ENCODE measurements at places on chromosomes 3 and 15.
A peak's percentile ranks its signal among the peaks of the same experiment; 100 is the strongest.

GRCh38 chr3:133979553-133979952 lies 50.2 kb downstream of the SLCO2A1 start:
- no peak for DNase-seq

DNA sequence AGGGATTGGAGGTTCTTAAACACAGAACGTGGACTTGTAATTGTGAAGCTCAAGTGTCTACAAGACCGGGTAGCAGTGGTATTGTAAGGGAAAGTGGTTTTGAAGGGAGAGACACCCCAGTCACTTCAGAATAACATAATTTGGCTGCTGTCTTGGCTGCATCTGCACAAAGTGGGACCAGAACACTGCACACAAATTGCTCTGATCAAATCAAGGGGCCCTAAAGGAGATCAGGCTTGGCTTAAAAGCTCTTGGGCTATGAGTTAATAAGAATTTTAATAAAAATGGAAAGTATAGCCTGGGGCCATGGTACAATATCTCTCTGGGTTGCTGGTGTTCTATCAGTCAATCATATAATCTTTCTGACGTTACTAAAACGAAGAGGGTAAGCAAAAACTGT lies 356.1 kb upstream of the ICE2 start:
- DNase-seq: no peak

DNA sequence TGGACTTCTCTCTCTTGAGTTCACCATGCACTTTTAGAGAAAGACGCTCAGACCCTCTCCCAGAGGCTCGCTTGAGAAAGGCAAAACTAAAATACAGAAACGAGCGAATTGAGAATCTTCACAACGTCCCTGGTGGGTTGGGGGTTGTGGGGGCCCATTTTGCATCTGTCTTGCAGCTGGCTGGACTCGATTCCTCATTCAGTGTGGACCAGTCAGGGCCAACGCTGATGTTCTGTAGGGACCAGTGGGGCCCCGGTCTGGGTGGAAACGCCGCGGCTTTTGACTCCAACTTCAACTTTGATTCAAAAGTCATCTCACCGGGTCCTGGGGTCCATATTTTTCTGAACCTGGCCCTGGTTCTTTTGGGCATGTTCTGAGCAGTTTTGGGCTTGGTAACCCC lies 68.1 kb downstream of the SLC6A6 start:
- no peak for DNase-seq

DNA sequence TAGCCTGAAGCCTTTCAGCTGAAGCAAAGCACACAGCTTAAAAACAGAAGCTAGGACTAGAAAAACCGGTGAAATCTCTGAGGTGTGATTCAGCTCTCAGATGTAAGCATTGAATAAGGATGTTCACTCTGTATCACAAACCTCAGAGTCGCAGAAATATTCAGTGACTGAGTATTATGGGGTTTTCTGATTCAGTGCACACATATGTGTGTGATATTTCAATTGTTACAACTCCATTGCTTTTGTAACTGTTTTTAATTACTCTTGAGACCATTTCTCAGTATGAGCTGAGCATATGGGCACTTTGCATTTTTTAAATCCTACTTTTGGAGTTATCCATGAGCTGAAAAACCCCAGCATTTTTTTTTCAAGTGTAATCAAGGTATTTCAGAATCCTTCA lies 868.8 kb downstream of the NTRK3 start:
- no peak for DNase-seq

- DNase-seq: no peak
These were observed 82.1 kb downstream of the VPS8 start for GRCh38 chr3:184894051-184894450.

DNA sequence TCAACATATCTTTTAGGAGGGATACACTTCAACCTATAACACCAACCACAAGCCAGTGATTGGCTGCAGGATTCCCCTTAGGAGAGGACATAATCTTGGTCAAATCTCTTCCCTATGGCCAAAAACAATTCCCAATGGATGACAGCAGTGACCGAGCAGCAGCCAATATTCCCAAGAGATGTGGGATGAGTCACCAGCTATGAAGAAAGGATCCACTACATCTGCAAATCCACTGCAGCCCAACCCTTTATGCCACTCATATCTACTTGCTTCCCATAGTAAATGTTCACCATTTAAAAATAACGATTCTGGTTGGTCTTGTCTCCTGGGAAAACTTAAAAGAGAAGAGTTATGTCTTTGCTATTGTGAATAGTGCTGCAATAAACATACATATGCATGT lies 4.5 kb upstream of the IQCF5 start:
- DNase-seq: no peak

GRCh38 chr15:27871078-27871901 lies 227.8 kb downstream of the OCA2 start:
- DNase-seq: no peak

DNA sequence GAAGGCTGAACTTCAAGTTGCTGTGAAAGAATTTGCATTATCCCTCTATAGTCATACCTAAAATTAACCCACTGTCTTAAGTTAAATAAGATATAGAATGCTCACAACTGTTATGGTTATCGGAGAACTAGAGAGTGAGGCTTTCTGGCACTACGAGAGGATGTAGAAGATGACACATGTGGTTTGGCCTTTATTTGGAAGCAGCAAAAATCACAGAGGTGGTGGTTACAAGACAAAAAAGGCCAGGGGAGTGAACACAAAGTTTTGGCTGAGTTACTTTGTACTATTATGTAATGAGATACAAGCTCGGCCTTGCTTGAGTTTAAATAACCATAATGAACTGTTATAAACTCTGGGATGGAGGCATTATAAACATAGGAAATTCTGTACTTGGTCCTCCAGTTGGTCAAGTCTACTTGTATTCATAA lies 78.3 kb upstream of the ICE2 start:
- no peak for DNase-seq

GRCh38 chr15:93235926-93236780 lies 147.1 kb upstream of the RGMA start:
- DNase-seq: no peak

- DNase-seq: no peak
These were observed 61.3 kb downstream of the TBL1XR1 start for GRCh38 chr3:177135841-177136492.

DNA sequence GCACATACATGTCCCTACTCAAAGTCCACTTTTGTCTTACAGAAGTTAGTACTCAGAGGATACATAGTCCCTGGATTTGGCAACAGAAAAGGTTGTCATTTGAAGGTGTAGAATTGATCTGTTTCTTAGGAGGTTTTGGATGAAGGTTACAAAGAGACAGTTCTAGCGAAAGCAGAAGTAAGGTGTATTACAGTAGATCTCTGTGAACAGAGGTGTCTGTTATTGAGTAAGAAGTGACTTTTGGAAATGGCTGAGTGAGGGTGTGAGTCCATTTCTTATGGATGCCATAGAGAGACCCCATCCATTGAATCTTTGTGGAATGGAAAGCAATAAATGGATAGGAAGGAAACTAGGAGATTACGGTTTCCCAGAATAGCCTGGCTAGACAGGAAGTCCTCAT lies 5.6 kb downstream of the ZNF662 start:
- DNase-seq: no peak

- peak; percentile 39 for DNase-seq
These were observed 62.7 kb downstream of the EOMES start for GRCh38 chr3:27659279-27660021.

- DNase-seq: no peak
These were observed 103.1 kb upstream of the BCL6 start for GRCh38 chr3:187848401-187848800.

GRCh38 chr15:100934726-100935125 lies 15.6 kb downstream of the LRRK1 start:
- no peak for DNase-seq

GRCh38 chr15:48385031-48385830 lies 54.0 kb downstream of the DUT start:
- DNase-seq: no peak

GRCh38 chr3:114005481-114005880 lies 50.8 kb downstream of the CCDC191 start:
- no peak for DNase-seq
